ENCODE measurements at places on chromosomes 16 and 17.

- no peak for DNase-seq
Measured at GRCh38 chr16:58035356-58036170, 10.0 kb downstream of the MMP15 start.

DNA sequence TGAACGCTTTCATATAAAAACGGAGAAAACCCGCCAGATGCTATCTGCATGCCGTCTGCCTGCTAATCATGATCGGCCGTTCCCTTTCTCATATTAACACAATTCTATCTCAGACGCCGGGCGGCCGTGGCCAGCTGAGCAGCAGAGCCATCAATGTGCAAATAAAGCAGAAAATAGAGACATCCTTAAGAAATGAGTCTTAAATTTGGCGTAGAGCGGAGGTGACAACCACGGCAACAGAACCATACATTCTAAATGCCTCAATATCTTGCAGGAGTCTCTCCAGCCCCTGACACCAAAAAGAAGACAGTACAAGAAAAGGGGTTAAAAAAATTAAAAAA, 2.7 kb upstream of the IRX5 start:
- peak; percentile 70 for DNase-seq

GRCh38 chr16:84369938-84370627, 1.7 kb downstream of the ATP2C2 start:
- no peak for DNase-seq

DNA sequence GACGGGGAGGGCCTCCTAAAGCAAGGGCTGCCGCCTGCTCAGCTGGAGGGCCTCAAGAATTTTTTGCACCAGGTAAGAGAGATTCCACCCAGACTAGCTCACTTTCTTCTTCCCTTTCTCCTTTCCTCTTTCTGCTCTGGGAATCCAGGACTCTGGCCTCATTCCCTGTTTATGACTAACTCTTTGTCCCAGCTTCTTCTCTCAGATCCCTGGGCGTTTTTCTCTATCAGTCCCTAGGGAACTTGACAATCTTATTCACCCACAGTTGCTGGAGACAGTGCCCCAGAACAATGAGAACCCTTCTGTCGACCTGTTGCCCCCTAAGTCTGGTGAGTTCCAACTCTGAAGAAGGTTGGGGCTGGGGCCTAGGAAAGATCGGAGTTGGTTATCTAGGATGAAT, 15.6 kb downstream of the CNTROB start:
- DNase-seq, result no peak

GRCh38 chr16:20940871-20941635, 40.5 kb downstream of the LYRM1 start:
- DNase-seq, result no peak

GRCh38 chr17:44774271-44775135, 15.7 kb downstream of the ADAM11 start:
- DNase-seq, result peak; percentile 87

- DNase-seq, result no peak
Measured at GRCh38 chr17:41750862-41751261, 16.4 kb upstream of the HAP1 start.

GRCh38 chr16:1117176-1117900, 21.3 kb upstream of the C1QTNF8 start:
- DNase-seq, result no peak

- DNase-seq, result peak; percentile 35
Measured at GRCh38 chr17:65102788-65103187, 34.4 kb upstream of the RGS9 start.

DNA sequence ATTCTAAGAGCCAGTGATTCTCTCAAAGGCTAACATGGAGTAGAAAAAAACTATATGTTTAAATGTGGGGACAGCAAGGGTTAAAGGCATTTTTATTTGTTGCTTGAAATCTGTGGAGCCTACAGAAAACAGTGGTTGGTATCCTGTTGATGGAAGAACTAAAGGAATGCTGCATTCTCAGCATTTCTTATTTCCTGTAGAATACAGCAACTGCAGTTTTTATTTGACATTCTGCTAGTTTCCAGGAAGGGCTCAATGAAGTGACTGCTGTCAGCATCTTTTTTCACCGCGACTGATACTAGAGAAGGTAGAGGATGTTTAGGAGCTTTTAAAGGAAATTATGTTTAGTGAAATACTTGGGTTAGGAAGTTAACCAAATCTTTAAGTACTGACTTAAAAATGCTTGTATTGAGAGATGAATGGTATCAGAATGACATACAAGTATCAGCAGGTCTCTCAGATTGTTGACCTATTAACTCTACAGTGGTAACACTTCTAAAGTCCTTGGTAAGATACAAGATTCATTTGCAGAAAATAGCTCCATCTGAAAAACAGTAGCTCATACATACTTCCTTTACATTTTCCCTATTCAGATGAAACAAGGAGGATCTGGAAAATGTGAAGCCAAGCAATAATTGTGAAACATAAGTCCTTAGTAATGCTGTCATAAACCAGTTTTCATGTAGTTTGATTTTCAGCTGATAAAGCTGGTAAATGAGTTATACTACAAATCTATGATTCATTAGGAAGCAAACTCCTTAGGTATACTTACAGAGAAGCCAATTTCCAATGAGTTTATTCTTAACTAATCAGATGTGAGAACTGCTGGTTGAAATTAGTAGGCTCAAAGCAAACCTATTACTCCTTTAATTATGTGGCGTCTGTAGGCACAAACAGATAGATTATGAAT, 15.2 kb downstream of the CLTC start:
- DNase-seq, result no peak

- DNase-seq, result no peak
Measured at GRCh38 chr17:76643553-76644148, at the start of gene ST6GALNAC1. ST6GALNAC1 (minus strand) TSS chr17:76643757; CDS start chr17:76643638, 119 bp downstream.

DNA sequence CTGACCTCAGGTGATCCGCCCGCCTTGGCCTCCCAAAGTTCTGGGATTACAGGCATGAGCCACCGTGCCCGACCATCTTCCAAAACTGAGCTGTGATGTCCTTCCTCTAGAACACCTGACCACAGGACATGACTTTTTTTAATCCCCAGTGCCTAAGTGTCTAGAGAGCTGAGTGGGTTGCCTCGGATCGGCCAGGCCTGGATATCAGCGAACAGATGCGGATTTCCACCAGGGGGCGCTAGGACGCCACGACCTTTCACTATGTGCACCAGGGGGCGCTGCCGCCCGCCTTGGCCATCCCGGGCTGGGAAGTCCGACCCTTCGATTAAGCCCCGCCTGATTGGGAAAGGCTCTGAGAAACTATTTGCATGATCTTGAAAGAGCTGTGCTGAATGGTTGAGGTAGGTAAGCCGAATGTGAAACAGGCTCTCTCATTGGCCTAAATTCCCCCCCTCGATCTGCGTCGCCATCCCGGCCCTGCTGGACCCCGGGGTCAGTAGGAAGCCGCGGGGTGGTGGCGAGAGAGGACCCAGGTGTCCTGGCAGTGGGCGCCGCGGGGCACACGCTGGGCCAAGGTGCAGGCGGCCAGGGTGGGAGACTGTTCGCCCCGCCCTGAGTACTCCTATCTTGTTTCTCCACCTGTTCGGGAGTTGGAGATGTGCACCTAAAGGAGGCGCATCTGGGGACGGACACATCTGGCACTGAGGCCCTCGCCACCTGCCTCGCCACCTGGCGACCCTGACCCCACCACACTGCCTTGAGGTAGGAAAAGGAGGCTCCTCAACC, at the start of gene ACBD4:
TSS of gene ACBD4 (plus strand) at position 496 of the 786 bp plus-strand sequence. CDS start 458 bp downstream, outside the sequence.
- peak; percentile 98 for DNase-seq

GRCh38 chr16:67446968-67447507, 16.1 kb downstream of the HSD11B2 start:
- no peak for DNase-seq

DNA sequence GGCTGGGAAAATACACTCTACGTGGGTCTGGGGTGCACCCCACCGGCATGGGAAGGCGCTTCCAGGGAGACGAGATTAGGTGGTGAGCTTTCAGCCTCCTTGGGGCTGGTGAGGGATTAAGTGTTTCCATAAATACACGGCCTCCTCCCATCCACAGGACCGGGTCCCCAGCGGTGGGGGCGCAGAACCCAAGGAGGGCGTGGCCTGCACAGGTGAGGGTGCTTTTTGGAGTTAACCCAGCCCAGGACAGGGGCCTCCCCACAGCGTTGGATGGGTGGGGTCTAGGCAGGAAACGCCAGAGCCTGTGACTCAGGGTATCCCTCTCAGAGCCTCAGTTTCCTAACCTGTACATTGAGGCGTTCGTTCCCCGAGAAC, 1.1 kb downstream of the C16orf74 start:
- no peak for DNase-seq

DNA sequence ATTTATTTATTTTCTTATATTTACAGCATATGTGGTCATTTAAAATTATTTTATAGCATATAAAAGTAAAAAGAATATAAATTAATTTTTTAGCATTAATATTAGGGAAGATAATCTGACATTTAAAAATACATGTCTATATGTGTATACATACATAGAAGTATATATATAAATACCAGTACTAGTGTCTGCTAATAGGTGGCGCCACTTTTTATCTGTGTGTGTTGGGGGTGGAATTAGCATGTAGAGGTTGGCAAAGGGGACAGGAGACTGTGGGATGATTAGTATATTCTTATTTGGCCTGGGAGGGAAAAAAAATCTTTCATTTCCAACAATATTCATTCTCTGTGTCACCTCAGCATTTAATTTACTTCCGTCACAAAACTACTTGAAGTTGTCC, 359.1 kb downstream of the WWOX start:
- DNase-seq, result no peak

- DNase-seq, result no peak
Measured at GRCh38 chr16:19868421-19868820, 16.2 kb downstream of the GPRC5B start.

DNA sequence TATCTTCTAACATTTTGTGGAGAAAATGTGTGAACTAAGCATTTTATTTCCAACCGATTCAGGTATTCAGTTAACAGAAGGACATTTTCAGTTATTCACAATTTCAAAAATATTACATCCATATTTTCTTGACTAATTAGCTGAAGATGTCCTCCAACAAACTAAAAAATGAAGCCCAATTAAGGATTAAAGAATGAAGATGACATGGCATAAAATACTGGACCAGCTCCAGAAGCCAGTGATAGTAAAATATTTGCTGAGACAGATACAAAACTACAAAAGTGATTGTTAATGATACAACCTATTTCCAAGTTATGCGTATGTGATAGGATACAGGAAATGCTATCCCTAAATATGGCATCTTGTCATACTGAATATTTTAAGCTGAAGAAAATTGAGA, 48.6 kb downstream of the PMP22 start:
- DNase-seq, result no peak

DNA sequence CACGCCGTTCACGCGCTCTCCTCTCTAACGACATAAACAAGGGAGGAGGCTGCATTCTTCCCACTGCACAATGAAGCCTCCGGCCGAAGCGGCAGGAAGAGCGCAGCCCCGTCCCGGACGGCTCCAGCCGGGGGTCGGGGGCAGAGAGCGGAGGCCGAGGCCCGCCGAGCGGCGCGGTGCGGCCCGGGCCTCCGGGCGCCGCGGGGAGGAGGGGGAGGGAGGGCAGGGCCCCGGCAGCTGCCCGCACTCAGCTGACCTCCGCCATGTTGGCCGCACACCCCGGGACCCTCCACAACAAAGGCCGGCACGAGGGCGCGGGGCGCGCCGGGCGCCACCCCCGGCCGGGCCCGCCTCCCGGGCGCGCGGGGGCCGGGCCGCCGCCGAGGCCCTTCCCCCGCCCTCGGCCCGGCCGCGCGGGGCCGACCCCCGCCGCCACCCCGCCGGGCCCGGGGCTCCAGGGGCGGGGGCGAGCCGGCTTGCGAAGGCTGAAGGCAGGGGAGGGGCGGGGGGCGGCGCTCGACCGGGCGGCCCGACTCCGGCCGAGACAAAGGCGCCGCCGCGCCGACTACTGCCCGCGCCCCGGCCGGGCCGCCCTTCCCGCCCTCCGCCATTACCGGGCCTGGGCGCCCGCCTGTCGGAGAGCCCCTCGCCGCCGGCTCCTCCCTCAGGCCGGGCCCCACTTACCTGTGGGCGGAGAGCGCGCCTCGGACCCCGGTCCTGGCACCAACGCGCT, 527 bp downstream of the SIAH1 start:
- DNase-seq, result peak; percentile 45

GRCh38 chr17:77666881-77667395, 291.6 kb upstream of the TNRC6C start:
- DNase-seq, result no peak

DNA sequence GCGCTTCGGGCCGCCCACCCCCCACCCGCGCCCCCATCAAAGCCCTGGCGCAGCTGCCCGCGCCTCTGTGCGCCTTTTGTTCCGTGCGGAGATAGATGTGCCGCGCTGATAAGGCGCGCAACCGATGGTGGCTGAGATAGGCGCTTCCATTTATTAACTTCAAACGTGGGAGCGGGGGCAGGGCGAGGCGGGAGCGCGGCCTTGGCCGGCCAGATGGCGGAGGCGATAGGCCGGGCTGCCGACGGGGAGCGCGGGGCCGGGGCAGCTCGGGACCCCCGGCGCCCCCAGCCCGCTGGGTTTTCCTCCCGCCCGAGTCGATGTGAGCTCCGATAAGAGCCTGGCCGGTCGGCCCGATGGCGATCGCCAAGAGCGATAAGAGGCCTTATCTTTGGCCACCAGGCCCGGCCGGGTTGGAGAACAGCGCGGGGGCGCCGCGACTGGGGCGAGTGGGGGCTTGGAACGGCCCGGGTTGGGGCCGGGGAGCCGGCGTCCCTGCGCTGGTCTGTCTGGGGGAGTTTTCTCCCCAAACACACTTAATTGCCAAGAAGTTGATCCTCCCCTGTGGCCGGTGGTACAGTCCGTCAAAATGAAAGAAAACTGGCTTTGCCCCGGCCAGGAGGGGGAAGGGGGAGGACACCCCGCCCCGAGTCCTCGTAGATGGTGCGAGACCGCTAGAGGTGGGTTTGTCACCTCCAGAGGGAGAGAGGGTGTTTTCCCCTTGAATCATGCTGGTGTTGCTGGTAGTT, 2.7 kb downstream of the ZFPM1 start:
- DNase-seq, result peak; percentile 71

GRCh38 chr17:71184716-71185115, 936.1 kb upstream of the SOX9 start:
- DNase-seq, result no peak

GRCh38 chr17:44793885-44794842, 35.4 kb downstream of the ADAM11 start:
- DNase-seq, result no peak

GRCh38 chr17:17420082-17420481, 56.7 kb upstream of the MED9 start:
- no peak for DNase-seq
